ENCODE measurements at places on chromosomes 5 and 9.
A peak's percentile ranks its signal among the peaks of the same experiment; 100 is the strongest.

DNA sequence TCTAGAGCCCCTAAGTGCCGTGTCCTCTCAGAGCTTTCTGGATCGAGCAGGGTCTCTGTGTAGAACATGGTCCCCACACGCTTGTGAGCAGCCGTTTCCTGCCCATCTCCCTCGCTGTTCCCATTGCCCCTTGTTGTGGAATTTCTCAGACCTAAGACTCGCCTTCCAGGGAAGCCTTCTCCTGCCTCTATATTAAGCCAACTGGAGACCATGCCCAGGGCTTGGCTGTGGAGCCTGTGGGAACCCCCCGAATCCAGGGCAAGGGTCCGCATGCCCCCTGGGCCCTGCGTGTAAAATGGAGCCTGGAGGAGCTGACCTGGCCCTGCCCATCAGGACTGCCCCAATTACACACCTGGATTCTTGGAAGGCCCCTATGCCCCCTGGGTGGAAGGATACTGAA lies 14.5 kb upstream of the SPATA31E1 start:
- no peaks in the 10 kb centered on the region for H3K4me1 ChIP-seq
- no peak overlapping the region for H3K4me3 ChIP-seq
- peaks cover 6% of the 10 kb centered on the region for H3K27me3 ChIP-seq
- no peak overlapping the region for H3K27ac ChIP-seq
- DNase-seq, result no peak

DNA sequence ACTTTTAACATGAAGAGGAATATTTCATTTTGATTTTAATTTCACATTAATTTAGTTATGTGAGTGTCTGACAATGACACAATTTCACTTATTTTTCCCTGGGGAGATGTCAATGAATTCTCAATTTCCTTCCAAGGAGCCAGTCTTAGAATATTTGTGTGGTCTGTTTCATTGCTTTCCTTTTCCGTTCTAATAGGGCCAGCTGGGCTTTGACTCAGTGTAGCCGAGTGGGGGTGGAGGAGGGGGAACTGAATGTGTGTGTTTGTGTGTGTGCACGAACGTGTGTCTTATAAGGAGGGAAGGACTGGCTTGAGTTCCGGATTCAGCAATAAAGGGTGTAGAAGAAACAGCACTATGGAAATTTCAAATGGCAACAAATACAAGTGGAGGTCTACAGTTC lies 100.0 kb downstream of the BASP1 start:
- peak; percentile 35 for DNase-seq
- peaks cover 5% of the 10 kb centered on the region for H3K36me3 ChIP-seq
- H3K27ac ChIP-seq, result peak overlapping the region; percentile 90
- H3K27me3 ChIP-seq, result no peaks in the 10 kb centered on the region

DNA sequence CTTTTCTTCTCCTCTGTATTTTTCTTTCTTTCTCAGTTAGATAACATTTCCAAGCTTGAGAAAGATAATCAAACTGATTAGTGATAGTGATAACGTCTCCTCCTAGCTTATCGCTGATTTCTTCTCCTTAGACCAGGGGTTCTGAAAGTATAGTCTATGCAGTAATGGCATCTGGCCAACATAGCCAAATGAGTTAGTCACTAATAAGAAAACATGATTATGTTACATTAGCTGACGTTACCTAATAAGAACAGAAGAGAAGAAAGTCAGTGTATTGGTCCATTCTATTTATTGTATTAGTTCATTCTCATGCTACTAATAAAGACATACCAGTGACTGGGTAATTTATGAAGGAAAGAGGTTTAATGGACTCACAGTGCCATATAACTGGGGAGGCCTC lies 111.2 kb downstream of the STRBP start:
- H3K36me3 ChIP-seq, result peaks cover 13% of the 10 kb centered on the region
- no peak for DNase-seq
- no peak overlapping the region for H3K4me3 ChIP-seq
- H3K4me1 ChIP-seq, result peaks cover under 1% of the 10 kb centered on the region
- no peak overlapping the region for H3K27ac ChIP-seq

GRCh38 chr5:133944263-133945185 lies 23.9 kb downstream of the C5orf15 start:
- peaks cover 4% of the 10 kb centered on the region for H3K36me3 ChIP-seq
- H3K27me3 ChIP-seq, result no peaks in the 10 kb centered on the region
- peaks cover 29% of the 10 kb centered on the region for H3K4me1 ChIP-seq
- no peak for DNase-seq
- H3K4me3 ChIP-seq, result no peak overlapping the region

- H3K27ac ChIP-seq, result no peak overlapping the region
- DNase-seq, result no peak
- H3K4me3 ChIP-seq, result no peak overlapping the region
- H3K27me3 ChIP-seq, result no peaks in the 10 kb centered on the region
Measured at GRCh38 chr9:9054354-9054992, 1254.9 kb upstream of the DMAC1 start.

- no peak for DNase-seq
- no peak overlapping the region for H3K4me3 ChIP-seq
- H3K27me3 ChIP-seq, result peaks cover 27% of the 10 kb centered on the region
- no peak overlapping the region for H3K27ac ChIP-seq
- no peaks in the 10 kb centered on the region for H3K36me3 ChIP-seq
Measured at GRCh38 chr9:35909687-35910612, 660 bp downstream of the SPAAR start.

DNA sequence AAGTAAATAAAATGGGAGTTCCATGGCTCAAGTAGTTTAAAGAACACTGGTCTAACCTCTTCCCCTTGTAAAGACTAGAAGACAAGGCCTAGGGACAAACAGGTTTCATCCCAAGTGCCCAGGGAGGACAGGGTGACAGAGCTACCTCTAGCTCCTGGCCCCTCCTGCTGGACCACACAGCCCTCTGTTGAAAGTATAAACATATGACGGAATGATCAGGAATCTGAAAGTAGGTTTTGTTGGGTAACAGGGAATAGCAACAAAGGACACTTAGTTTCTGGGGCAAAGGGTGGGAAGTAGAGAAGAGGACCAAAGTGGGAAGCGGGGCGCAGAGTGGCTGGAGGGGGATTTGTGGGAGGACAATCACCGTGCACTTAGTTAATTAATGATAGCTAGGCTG lies 67.0 kb upstream of the DAB2IP start:
- H3K27me3 ChIP-seq, result peaks cover 59% of the 10 kb centered on the region
- H3K4me3 ChIP-seq, result no peak overlapping the region
- DNase-seq, result no peak
- no peaks in the 10 kb centered on the region for H3K4me1 ChIP-seq

DNA sequence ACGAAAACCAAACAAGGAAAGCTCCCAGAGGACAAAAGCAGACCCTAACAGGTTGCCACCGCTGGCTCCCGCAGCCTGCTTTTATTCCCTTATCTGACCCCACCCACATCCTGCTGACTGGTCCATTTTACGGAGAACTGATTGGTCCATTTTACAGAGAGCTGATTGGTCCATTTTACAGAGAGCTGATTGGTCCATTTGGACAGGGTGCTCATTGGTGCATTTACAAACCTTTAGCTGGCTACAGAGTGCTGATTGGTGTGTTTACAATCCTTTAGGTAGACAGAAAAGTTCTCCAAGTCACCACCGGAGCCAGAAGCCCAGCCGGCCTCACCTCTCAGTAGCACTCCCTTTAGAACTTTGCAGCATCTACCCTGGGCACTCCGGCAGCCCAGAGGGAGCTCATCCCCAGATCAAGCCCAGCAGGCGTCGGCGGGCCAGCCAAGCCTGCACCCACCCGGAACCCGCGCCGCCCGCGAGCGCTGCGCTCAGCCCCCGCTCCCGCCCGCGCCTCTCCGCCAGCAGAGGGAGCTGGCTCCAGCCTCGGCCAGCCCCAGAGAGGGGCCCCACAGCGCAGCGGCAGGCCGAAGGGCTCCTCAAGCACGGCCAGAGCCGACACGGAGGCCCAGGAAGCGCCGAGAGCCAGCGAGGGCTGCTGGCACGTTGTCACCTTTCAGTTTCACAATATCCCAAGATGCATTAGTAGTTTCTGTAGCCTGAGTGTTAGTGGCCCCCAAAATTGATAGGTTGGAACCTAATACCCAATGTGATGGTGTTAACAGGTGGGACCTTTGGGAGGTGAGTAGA lies 35.3 kb upstream of the CLPTM1L start:
- H3K27ac ChIP-seq, result peak overlapping the region; percentile 51
- DNase-seq, result peak; percentile 53
- H3K4me1 ChIP-seq, result peaks cover 14% of the 10 kb centered on the region
- no peaks in the 10 kb centered on the region for H3K36me3 ChIP-seq
- H3K4me3 ChIP-seq, result peak overlapping the region; percentile 75
- no peaks in the 10 kb centered on the region for H3K27me3 ChIP-seq

DNA sequence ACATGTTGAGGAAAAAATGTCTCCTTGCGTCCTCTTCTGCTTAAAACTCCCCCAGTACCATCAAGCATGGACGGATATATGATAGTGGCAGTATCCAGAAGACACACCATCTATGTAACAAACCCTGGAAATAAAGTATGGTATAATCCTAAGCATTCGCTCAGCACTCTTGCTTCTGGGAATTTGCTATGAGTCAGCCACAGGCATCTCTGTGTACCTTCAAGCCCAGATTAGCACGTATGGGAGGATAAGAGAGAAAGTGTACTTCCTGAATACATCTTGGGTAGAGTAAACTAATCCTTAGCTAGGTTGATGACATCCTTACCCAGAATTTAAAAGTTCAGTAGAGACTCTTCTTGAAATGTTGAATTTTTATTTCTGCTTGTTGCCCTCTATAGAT lies 71.2 kb downstream of the GHR start:
- no peaks in the 10 kb centered on the region for H3K27me3 ChIP-seq
- DNase-seq, result no peak
- H3K4me3 ChIP-seq, result no peak overlapping the region
- H3K4me1 ChIP-seq, result no peaks in the 10 kb centered on the region

GRCh38 chr9:85515021-85515420 lies 226.7 kb downstream of the AGTPBP1 start:
- H3K36me3 ChIP-seq, result no peaks in the 10 kb centered on the region
- peaks cover 32% of the 10 kb centered on the region for H3K27me3 ChIP-seq
- no peak for DNase-seq
- H3K4me1 ChIP-seq, result no peaks in the 10 kb centered on the region
- no peak overlapping the region for H3K27ac ChIP-seq
- H3K4me3 ChIP-seq, result no peak overlapping the region

- H3K4me3 ChIP-seq, result no peak overlapping the region
- no peaks in the 10 kb centered on the region for H3K36me3 ChIP-seq
- H3K27me3 ChIP-seq, result no peaks in the 10 kb centered on the region
- DNase-seq, result no peak
- peaks cover 9% of the 10 kb centered on the region for H3K4me1 ChIP-seq
Measured at GRCh38 chr9:5873439-5873838, 17.2 kb upstream of the MLANA start.

DNA sequence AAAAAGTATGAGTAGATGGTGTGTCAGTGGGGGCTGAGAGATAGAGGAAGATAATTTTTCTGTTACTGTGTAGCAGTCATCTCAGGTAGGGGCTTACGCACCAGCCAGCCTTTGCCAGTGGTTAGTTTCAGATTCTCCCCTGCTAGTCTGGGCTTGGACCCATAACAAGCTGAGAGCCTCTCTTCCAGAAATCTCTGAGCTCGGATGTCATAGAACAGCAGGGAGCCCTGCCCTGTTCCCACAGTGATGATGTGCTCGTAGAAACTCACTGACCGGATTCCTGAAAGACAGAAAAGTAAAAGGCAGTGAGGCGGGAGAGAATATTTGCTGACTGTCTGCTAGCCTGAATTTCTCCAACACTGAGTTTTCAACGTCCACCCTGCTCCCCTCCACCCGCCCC lies 37.2 kb downstream of the DCAF12 start:
- peaks cover 41% of the 10 kb centered on the region for H3K36me3 ChIP-seq
- peaks cover 78% of the 10 kb centered on the region for H3K27me3 ChIP-seq
- DNase-seq, result no peak
- H3K4me3 ChIP-seq, result no peak overlapping the region
- peaks cover 14% of the 10 kb centered on the region for H3K4me1 ChIP-seq

DNA sequence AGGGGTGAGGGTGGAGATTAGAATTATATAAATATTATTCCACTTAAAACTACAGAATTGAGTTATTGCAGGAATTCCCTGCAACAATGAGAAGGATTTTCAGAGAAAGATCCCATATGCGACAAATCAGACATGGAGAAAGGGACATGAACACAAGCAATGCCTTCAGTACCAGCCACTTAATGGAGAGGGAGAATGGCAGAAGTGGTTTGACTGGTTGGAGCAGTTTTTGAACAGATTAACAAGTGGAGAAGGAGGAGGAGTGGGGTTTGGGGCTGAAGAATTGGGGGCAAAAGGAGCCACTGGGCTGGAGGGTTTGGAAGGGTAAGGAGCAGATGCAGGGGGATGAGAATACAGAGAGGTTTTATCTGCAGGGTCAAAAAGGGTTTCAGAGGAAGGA lies 620.9 kb upstream of the PTPRD start:
- no peak overlapping the region for H3K4me3 ChIP-seq
- no peaks in the 10 kb centered on the region for H3K27me3 ChIP-seq
- no peak overlapping the region for H3K27ac ChIP-seq

DNA sequence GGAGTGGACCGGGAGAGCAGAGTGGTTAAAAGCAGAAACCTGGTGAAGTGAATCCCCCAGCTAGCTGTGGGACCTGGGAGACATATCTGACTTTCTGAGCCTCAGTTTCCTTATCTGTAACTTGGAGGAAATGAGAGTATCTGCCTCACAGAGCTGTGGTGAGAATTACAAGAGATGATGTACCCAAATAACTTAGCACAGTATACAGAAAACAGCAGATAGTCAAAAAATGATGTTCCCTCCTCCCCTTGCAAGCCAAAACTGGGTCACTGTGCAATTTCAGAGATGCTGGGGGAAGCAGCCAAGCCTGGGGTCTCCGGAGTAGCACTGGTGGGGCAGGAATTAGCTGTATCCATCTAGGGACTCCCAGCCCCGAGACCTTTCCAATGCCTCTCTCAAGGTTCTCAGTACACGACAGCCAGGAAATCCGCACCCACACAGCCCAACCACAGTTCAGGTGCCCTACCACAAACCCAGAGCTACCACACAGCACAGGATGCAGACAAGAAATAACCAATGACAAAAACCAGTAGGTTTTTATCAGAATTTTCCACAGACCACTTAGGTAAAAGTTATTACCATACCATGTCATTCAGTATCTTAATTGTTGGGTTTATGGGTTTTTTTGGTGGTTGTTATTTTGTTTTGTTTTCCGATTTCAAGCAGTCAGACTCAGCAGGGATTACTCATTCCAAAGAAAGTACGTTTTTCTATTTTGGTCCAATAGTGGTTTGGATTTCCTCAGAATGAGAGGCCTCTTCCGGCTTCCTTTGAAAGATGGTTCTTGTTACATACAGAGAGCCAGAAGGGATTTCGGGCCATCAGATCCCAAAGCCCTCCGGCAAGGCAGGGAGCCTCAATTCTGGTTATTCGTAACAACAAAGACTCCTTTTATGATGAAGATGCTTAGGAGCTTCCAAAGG lies 4.9 kb upstream of the HRH2 start:
- H3K27ac ChIP-seq, result no peak overlapping the region
- no peak for DNase-seq
- H3K27me3 ChIP-seq, result peaks cover 25% of the 10 kb centered on the region
- peaks cover 9% of the 10 kb centered on the region for H3K36me3 ChIP-seq
